ENCODE measurements at places on chromosomes 1 and 21. TPM values are rescaled to one million over a fixed set of nuclear protein-coding genes. Genes with fewer than 3 reads are reported as not detected.

Gene SPATA45
- polyA plus RNA-seq = not detected

Gene GART
- 19.4 TPM for polyA plus RNA-seq

Gene DYRK3
- 12.3 TPM for polyA plus RNA-seq

Gene HENMT1
- 1.1 TPM for polyA plus RNA-seq

Gene NTNG1
- 1.7 TPM for polyA plus RNA-seq

Gene SPATA6
- 1.3 TPM for polyA plus RNA-seq

Gene C1orf226
- polyA plus RNA-seq = 0.62 TPM

Gene C1QA
- not detected for polyA plus RNA-seq

Gene PRCC
- polyA plus RNA-seq = 102 TPM

Gene RAB7B
- 47.9 TPM for polyA plus RNA-seq

Gene RPRD2
- 12.6 TPM for polyA plus RNA-seq

Gene PLD5
- 7.4 TPM for polyA plus RNA-seq

Gene HEATR1
- 13.5 TPM for polyA plus RNA-seq

Gene KIRREL1
- polyA plus RNA-seq = 43.7 TPM

Gene OR2L5
- not detected for polyA plus RNA-seq

Gene CELA3A
- polyA plus RNA-seq = not detected

Gene GDAP2
- polyA plus RNA-seq = 10.3 TPM

Gene FOXO6
- polyA plus RNA-seq = not detected

Gene ERG
- polyA plus RNA-seq = 0.26 TPM

Gene SRP9
- polyA plus RNA-seq = 228 TPM

Gene FOXD2
- polyA plus RNA-seq = 0.16 TPM

Gene LMOD1
- not detected for polyA plus RNA-seq

Gene PGLYRP3
- 0.25 TPM for polyA plus RNA-seq

Gene PROX1
- polyA plus RNA-seq = 0.09 TPM

Gene CD244
- not detected for polyA plus RNA-seq

Gene STPG1
- polyA plus RNA-seq = 11.4 TPM

Gene CSMD2
- under 0.01 TPM for polyA plus RNA-seq

Gene NUDT4B
- polyA plus RNA-seq = 15.7 TPM

Gene CORT
- polyA plus RNA-seq = 0.08 TPM

Gene CROCC
- 4.6 TPM for polyA plus RNA-seq

Gene KRTAP21-2
- not detected for polyA plus RNA-seq

Gene KRTAP7-1
- not detected for polyA plus RNA-seq

Gene HTR1D
- 0.45 TPM for polyA plus RNA-seq

Gene NBPF4
- polyA plus RNA-seq = not detected

Gene FMO2
- not detected for polyA plus RNA-seq
